ENCODE measurements at places on chromosomes 12 and 14.

- DNase-seq: no peak
These were observed 10.2 kb upstream of the DHRS7 start for GRCh38 chr14:60175255-60175902.

- no peak for DNase-seq
These were observed 19.2 kb upstream of the DYNC1H1 start for GRCh38 chr14:101945171-101945570.

- DNase-seq: no peak
These were observed 75.5 kb upstream of the CISTR start for GRCh38 chr12:53827306-53827705.

DNA sequence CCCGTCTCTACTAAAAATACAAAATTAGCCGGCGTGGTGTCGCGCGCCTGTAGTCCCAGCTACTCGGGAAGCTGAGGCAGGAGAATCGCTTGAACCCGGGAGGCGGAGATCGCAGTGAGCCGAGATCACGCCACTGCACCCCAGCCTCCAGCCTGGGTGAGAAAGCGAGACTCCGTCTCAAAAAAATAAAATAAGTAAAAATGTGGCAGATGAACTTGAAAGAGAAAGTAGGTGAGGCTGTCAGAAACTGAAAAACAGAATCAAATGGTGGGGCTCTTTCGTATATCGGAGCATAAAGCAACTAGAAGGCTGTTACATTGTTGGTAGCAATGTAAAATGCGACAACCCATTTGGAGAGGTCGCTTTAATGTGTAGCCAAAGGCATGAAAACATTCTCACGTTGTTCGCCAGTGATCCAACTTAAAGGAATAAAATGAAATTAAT is 767 bp upstream of the CCNT1 start:
- DNase-seq: no peak

GRCh38 chr12:51950682-51951198 is 759 bp upstream of the ACVR1B start:
- DNase-seq: no peak

GRCh38 chr12:92987846-92988621 is 58.9 kb upstream of the EEA1 start:
- DNase-seq: no peak

DNA sequence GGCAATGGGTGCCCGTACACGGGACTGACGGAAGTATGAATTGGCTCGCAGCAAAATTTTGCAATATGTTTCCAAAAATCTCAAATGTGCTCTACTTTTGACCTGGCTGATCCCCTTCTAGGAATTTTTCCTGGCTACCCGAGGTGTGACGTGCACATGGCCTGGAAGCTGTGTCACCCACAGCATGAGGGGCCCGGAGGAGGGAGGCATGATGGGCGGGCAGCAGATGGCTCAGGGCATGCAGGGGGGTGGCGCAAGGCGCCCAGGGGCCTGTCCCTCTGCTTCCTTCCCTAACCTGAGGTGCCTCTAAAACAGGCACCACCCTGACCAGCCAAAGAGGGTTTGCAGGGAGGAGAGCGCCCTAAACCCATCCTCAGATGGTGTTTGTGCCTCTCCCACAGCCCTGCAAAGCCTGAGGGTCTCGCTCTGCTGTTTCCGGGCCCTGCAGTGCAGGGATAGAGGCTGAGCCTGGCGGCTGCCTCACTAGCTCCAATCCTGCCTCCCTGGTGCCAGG is 6.7 kb downstream of the GPR132 start:
- no peak for DNase-seq

DNA sequence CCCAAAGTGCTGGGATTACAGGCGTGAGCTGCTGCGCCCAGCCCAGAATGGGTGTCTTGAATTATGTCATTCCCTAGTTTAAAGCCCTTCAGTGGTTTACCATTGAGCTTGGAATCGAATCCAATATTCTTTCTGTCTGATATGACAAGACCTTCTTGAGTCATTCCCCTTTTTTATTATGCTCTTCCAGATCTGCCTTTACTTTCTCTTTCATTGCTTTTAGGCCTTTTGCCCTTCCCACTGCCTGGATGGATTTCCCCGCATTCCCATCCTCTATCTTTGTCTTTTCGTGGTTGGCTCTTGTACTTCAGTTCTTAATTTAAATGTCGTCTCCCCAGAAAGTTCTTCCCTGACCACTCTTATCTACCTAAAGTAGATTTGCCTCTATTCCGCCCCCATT is 1.6 kb downstream of the TRAFD1 start:
- no peak for DNase-seq
